ENCODE measurements at places on chromosomes 7 and 10. TPM values are rescaled to one million over a fixed set of nuclear protein-coding genes. Genes with fewer than 3 reads are reported as not detected.

Gene LRRN3
- 0.86 TPM for total RNA-seq

Gene GAD2
- total RNA-seq = not detected

DNA sequence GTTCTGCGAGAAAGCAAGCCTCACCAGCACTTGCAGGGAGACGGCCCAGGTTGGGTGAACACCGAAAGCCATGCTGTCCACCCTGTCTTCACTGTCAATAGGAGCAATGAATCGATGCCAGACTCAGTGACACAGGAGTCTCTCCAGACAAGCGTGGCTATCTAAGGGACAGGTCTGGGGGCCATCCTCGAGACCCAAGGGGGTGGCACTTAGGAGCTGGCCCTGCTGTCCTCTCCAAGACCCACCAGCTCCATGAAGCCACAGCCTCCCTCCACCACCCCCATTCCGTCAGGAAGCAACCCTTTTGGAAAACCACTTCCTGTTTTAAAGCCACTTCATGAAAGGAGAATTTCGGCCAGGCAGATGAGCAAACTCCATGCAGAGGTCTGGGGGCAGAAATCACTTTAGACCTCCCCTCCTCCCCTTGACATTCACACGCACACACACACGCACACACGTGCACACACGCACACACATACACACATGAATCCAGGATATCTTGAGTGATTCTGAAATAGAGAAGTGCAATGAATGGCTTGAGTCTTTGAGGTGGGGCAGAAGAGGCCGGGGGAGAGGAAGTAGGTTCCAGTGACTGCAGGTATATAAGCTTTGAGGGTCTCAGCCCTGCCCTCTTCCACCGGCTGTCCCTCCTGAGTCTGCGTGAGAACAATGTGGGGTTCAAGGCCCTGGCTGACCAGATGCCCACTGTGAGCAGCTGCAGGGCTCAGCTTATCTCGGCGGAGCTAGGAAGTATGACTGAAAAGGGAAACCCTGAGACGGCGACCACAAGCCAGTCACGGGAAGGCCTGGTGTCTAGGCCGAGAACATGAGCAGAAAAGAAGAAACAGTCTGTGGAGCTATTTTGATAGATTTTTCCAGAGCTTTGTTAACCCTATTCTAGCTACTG, 25.0 kb downstream of the RGS10 start:
- peak; percentile 67 for DNase-seq

DNA sequence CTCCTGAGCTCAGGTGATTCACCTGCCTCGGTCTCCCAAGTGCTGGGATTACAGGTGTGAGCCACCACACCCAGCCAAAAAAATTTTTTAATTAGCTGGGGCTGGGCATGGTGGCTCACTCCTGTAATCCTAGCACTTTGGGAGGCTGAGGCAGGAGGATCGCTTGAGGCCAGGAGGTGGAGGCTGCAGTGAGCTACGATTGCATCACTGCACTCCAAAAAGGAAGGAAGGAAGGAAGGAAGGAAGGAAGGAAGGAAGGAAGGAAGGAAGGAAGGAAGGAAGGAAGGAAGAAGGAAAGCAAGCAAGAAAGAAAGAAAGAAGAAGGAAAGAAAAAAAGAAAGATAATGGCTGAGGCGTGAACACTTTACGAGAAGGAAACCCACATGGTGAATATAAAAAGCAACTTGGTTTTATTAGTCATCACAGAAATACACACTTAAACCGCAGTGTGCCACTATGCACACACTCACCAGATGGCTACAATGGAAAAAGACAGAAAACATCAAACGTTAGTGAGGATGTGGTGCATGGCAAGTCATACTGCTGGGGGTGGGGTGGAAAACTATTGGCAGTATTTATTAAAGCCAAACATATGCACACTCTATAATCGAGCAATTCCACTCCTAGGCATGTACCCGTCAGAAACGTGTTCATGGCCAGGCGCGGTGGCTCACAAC, 4.4 kb upstream of the CCL26 start:
- peak; percentile 89 for DNase-seq

GRCh38 chr7:106610996-106611886, 49.7 kb downstream of the CCDC71L start:
- DNase-seq = no peak
